ENCODE measurements at places on chromosomes 3 and 15.

DNA sequence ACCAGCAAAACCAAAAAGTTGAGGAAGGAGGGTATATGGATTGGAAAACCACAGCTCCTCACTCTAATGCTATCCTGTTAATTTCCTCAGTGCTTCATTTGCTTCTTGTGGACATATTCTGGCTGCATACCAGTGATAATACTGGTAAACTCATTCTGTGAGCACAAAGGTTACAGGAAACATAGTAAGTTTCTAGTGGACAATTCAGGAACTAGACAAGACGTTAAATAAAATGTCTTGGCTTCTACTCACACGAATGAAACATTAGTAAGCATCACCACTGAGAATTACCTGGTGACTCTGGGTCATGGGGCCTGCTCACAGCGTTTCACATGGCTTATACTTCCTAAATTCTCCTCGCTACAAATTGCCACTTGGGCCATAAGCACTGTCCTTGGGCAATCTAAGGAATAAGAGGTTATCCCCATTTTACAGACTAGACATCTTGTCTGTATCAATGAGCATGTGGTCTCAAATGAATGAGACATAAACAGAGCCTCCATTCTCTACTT lies 20.1 kb upstream of the PPIB start:
- DNase-seq = no peak

GRCh38 chr15:86588413-86588812 lies 508.7 kb downstream of the AGBL1 start:
- DNase-seq = no peak

DNA sequence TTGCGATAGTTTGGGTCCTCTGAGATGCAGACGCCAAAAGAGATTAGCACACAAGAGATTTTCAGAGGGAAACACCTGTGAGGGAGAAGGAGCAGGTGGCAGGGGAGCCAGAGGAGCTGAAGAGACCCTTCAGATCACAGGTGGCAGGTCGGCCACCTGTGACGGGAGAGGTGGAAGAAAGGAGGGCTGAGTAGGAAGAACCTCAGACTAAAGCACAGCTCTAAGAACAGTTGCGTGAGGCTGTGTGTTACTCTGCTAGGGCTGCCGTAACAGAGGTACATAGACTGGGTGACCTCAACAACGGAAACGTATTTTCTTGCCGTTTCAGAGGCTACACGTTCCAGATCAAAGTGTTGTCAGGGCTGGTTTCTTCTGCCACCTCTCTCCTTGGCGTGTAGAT lies 38.5 kb downstream of the C2CD4A start:
- no peak for DNase-seq

- no peak for DNase-seq
Measured at GRCh38 chr3:123694366-123695087, 109.7 kb upstream of the HACD2 start.

- DNase-seq = no peak
Measured at GRCh38 chr3:121295452-121295851, 250.3 kb downstream of the POLQ start.

DNA sequence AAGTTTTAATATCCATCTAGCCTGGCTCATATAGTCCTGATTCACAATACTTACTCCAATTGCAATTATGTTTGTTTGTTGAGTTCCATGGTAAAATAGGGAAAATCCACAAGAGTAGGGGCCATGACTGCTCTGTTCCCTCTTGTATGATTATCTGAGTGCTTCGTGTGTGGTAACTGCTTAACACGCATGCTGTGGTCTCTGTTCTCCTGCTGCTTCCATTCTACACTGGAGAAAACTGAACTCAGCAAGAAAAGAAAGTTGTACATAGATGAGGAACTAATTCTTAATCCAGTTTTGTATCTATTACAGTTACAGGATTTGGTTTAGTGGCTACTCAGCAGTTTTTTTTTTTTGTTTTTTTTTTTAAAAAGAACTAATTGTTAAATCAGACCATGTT lies 223.0 kb upstream of the SATB1 start:
- DNase-seq = no peak

- DNase-seq = peak; percentile 76
Measured at GRCh38 chr3:37993820-37994638, 3.4 kb downstream of the VILL start.

DNA sequence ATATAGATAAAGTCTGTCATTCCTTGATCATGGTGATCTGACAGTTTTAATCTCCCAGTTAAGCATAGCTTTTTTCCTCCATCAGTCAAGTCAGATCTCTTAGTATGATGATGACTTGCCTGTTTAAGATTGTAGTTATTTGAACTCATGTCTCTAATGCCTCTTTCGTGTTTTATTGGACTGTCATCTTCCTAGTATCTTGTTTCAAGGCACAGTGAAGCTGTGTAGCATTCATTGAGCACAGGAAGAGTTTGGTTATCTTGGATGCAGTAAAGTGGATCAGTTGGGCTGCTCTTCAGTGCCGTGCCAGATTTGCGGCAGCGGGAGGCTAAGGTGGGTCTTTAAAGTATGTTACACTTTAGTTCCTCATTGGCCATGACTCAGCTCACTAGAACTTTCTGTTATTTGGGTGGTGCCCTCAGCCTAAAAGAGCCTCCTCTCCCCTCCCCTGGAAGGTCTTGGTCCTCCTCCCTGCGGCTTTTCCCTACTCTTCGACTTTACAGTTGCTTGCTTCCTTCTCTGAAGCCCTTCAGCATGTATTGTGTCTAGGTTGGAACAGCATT lies 45.7 kb upstream of the SKOR1 start:
- DNase-seq = no peak

- DNase-seq = peak; percentile 83
Measured at GRCh38 chr15:39579487-39580116, 1.3 kb upstream of the THBS1 start.

DNA sequence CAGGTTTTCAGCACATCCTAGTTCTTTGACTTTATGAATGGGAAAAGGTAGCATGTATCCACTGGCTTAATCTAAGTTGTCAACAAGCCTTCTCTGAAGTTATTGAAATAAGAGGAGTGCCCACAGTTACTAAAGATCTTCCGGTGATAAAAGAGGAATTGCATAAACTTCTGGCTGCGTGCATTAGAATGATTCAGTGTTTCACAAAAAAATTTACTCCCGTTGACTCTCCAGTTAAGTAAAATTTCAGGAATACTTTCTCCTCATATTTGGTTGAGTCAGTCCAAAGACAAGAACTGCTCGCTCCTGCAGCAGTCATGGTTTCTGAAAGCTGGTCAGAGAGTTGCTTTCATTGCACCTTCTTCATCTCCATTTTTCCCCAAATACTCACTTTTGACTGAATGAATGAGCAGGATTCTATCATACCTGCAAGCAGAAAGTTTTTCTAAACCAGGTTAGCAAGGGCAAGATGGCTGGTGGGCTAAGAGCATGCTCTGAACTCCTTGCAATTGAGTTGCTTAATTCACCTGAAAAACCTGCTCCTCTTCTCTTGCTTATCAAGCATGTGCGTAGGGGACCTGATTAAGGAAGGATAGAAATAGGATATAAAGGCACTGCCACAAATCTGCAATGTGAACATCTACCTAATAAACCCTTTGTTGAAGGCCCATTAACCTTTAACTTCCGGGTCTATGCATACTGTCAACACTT lies 64.2 kb upstream of the TIMP4 start:
- DNase-seq = no peak

DNA sequence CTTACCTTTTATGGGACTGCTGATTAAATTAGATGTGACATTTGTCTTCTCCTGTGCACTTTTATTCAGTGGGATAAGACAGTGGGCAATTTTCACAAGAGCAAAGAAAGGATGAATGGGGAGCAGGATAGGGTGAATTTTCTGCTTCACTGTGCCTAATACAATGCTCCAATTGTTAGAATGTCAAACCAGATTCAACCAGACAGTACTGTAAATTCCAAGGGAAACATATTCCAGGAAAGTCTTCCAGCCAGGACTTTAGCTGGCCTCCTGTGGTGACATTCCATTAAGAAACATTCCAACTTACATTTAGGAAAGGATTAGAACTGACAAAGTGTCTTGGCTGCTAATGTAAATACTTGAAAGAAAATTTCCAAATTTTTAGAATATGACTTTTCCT lies 100.1 kb upstream of the PROK2 start:
- DNase-seq = no peak

Measured in muscle of arm (tissue), 14 donors.